Nephron progenitor cell (in vitro differentiated cells): ENCODE measurements at places on chromosomes 5 and 9.

GRCh38 chr9:35736201-35736633, 3.8 kb downstream of the CREB3 start:
- peak; percentile 72 for DNase-seq

- DNase-seq = no peak
These were observed 5.2 kb downstream of the F2R start for GRCh38 chr5:76720988-76721569.

DNA sequence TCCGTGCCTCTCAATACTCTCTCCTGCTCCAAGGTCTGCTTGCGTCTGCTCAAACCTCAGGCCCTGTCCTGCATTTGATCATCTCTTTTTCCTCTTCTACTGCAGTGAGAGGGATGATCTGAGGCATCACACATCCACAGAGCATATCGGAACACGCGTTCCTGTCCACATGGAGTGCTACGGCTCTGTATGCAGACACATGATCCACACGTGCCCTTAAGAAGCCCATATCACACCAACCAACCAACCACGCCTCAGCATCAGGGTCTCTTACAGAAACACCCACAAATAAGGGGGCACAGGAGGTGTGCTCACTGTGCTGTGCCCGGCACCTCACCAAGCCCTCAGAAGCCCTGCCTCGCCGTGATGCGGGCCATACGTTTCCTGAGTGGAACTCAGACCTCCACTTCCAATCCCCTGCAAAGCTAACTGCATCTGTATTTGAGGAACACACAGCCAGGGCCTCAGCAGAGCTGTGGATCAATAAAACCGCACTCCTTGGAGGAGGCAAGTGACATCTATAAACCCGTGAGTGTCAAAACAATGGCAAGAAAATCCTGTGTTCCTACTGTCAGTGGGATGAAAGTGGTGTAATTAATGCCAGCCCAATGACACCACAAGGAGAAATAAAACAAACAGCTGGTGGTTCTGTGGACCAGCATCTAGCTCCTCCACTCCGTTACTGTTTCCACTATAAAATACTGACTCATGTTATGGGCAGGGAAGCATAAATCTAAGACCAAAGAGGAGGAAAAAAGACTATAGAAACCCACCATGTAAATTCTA, 40.4 kb downstream of the AK8 start:
- DNase-seq = no peak

DNA sequence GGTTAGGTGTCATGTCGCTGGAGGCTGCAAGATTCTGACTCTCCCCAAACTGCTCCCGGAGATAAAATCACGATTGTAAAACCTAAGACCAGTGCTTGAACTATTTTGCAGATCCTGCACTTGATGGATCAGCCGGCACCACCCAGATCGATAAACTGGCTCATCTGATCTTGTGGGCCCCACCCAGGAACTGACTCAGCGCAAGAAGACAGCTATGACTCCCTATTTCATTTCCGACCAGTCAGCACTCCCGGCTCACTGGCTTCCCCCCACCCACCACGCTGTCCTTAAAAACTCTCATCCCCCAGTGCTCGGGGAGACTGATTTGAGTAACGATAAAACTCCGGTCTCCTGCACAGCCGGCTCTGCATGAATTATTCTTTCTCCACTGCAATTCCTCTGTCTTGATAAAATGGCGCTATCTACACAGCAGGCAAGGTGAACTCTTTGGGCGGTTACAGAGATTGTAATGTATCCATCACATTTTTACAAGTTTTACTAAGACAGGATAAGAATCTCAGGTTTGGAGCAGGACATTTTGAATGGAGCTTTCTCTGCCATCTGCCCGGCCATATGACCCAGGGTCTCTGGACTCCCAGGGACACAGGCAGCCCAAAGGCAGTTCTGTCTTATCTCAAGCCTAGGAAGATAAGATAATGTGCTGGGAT, 10.6 kb upstream of the PPP1R26 start:
- no peak for DNase-seq

GRCh38 chr9:86653466-86653865, 293.8 kb downstream of the GAS1 start:
- no peak for DNase-seq

DNA sequence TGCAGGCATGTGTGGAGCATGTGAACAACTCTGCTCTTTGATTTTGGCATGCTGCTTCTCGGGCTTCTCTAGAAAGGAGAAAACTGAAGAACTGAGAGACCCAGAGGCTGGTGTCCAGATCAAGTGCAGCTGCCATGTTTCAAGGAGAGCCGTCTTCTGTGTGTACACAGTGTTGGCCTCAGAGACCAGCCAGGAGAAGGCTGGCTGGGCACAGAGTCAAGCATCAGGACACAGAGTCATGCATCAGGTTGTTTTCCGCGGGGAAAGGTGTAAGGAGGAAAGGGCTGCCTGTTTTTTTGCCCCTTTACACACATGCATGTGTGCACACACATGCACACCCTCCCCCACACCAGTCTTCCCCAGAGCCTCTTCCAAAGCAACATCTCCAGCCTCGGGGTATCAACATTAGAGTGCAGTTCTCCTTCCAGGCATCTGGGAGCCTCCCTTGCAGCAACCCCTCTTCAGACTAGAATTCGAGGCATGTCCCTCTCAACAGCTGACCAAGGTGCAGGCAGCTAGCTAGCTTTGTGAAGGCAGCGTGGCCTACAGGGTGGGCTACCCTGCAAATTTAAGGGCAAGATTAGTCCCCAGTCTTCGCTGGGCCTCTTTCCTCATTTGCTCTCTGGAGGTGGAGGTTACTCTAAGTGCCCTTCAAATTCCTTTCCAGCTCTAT, 180.9 kb downstream of the AOPEP start:
- DNase-seq = no peak

DNA sequence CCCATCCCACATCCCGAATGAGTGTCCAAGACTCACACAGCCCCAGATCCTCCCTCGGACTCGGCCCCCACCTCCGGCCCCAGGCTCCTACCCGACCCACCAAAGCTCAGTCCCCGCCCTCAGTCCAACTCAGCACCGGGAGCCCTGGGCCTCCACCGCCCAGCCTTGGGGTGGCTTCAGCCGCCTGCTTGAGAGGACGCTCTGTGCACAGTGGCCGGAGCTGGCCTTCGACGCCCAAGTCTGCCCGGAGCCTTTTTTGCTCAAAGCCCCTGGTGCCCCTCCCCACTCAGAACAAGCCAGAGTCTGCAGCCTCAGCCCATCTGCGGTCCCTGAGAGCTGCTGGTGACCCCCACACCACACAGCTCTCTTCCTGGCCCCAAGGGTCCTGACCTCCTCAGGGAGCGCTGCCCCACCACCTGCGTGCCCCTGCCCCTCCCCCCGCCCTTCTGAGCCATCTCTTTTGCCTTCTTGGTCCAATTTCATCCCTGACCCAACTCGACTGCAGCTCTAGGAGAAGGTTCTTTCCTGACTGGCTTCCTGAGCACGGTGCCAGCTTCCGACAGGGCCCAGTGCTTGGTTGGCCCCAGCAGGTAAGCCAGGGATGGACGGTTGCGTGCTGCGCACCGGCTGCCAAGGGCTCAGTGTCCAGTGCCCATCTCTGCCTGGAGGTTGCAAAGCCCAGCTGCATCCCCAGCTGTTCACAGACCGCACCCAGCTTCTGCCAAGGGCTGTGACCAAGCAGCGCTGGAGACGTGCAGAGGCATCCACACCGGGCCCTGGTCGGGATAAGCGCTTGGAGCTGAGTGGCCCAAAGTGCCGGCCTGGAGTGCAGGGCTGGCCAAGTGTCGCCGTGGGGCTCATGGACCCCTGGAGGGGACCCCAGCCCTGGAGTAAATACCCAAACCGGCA, 27.7 kb upstream of the NSMF start:
- no peak for DNase-seq

GRCh38 chr5:926417-927171, 33.9 kb downstream of the TRIP13 start:
- peak; percentile 73 for DNase-seq
